A172 (cell line): ENCODE measurements at places on chromosomes 13 and 19.

GRCh38 chr19:41187884-41188279 is 5.1 kb upstream of the CYP2S1 start:
- DNase-seq: no peak

DNA sequence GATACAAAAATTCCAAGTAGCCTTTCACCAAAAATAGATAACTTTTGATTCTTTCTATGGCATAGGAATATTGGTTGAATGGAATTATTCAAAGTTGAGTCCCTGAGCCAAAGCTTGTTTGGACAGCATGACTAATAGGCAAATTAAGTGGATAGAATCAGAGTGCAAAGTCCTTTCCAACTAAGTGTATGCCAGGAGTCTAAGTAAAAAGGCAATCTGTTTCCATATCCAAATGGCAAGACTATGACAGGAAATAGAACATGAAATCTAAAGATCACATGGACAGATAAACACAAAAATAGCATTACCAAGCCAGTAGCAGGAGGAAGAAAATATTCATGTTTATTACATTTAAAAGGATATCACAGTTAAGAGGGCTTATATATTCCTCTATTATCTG is 804.6 kb downstream of the SLITRK6 start:
- DNase-seq: no peak

GRCh38 chr13:106033659-106034058 is 501.8 kb downstream of the EFNB2 start:
- DNase-seq: no peak

GRCh38 chr13:99903140-99903539 is 68.4 kb downstream of the ZIC5 start:
- DNase-seq: no peak

DNA sequence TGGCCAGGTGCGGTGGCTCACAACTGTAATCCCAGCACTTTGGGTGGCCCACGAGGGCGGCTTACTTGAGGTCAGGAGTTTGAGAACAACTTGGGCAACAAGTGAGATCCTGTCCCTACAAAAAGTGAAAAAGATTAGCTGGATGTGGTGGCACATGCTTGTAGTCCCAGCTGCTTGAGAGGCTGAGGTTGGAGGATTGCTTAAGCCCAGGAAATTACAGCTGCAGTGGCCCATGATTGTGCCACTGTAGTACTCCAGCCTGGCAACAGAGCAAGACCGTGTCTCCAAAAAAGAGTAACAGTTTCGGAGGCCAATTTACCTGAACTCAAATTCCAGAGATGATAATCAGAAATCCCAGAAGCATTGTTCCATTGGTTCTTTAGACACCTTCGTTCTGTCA is 4.4 kb downstream of the ZNF473 start:
- no peak for DNase-seq
